Uterine smooth muscle cell (primary cell): ENCODE measurements at places on chromosomes 5 and 9. TPM values are rescaled to one million over a fixed set of nuclear protein-coding genes. Genes with fewer than 3 reads are reported as not detected.

The PCDHB7 gene
- total RNA-seq = 0.11 and 0.12 TPM in 2 replicates

The CETN3 gene
- 19.9 and 21.2 TPM in 2 replicates for total RNA-seq

The GLRA1 gene
- not detected in 2 replicates for total RNA-seq

The NPR3 gene
- 3.9 and 17.8 TPM in 2 replicates for total RNA-seq

The NUTM2F gene
- total RNA-seq = not detected in 2 replicates

The IL5 gene
- not detected in 2 replicates for total RNA-seq

The IFNE gene
- total RNA-seq = 15.7 and 19.6 TPM in 2 replicates

The NME5 gene
- total RNA-seq = 1.7 and 3.4 TPM in 2 replicates

The TMEM215 gene
- total RNA-seq = under 0.01 TPM in 1 of 2 replicates, not detected in the other

The RANBP3L gene
- 0.11 and 0.12 TPM in 2 replicates for total RNA-seq
